K562 (cell line): ENCODE measurements at places on chromosomes 3 and 15. TPM values are rescaled to one million over a fixed set of nuclear protein-coding genes. Genes with fewer than 3 reads are reported as not detected.

- DNase-seq, result peak; percentile 89
Measured at GRCh38 chr15:25438601-25439368, at the start of gene UBE3A. TSS of gene UBE3A (minus strand) at chr15:25439024. CDS start at chr15:25409107, 29,917 bp downstream.

- peak; percentile 89 for DNase-seq
Measured at GRCh38 chr15:69058830-69059556, 44.5 kb downstream of the NOX5 start.

DNA sequence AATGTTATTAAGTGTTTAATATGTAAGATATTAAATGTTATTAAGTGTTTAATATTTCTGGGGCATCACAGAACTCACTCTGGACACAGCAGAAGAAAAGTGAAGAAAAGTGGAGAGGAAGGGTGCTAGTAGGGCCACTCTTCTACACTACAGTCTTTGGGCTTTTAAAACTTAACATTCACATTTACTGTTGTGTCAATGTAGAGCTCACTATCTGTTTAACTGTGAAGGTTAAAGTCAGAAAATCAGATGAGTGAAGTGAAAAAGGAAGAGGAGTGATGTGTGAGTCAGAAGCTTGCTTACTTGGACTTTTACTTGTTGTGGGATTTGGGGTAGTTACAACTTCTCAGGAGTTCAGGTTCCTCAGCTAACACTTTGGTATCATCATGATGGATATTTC is 145.3 kb upstream of the DNAJC19 start:
- DNase-seq, result no peak

GRCh38 chr15:69131362-69132220 is 28.8 kb upstream of the GLCE start:
- no peak for DNase-seq

GRCh38 chr3:30890907-30891306 is 3.6 kb downstream of the GADL1 start:
- no peak for DNase-seq

Gene ZMYND10
- total RNA-seq, result 1.1 and 1.3 TPM in 2 replicates

Gene NRG4
- 1.5 TPM in 2 replicates for total RNA-seq

Gene PDCD10
- total RNA-seq, result 121 and 134 TPM in 2 replicates
